ENCODE measurements at places on chromosomes 5 and 9.

DNA sequence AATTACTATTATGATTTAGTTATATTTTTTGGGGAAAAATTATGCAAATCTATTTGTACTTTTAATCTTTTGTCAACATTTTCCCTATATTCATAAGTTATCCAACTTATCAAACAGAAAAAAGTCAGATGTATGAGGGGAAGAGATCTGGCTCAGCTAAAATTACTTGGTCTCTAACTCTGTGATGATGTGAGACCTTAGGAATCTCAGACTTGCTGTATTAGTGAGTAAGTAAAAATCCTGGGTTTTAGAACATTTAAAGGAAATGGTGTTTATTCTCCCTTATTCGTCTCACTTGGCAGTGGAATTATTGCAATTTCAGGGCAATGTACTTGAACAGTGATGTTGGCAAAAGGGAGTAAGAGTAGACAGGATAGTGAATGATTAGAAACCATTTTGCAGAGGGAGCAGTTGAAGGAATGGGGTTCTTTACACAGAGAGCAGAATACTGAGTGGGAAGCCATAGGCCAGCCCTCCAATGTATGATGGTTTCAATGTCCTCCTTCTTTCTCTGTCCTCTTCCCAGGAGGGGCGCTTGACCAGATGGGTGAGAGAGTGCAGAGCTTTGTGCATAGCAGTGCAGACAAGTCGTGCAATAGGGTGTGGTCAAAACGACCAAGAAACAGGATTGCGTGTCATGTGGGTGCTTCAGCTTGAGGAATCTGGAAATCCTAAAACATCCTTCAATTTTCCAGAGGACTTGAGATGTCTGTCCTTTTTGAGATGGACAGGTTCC, 91.7 kb downstream of the TENT4A start:
- no peak for DNase-seq

GRCh38 chr9:129665814-129666520, 520 bp downstream of the PRRX2 start:
- DNase-seq = no peak

DNA sequence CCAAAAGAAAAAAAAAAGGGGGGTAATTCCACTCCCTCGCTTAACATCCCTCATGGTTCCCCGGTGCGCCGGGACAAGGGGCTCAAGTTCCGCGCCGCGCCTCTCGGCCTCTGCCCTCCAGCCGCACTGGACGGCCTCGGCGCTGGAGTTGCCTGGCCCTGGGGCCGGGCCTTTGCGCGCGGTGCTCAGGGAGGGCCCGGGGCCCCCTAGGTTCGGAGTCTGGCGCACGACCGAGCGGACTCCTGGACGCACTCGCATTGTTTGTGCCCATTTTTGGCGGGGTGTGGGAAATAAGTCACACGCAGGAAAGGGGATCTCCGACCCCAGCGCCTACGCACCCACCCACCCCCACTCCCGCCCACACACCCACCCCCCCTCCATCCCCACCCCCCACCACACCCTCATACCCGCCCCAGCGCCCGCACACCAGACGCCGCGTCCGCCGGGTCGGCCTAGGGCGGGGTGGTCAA, 381 bp downstream of the MED22 start:
- DNase-seq = no peak

GRCh38 chr5:67520161-67520908, 323.7 kb upstream of the CD180 start:
- DNase-seq = no peak

GRCh38 chr5:170907758-170908157, 45.9 kb downstream of the RANBP17 start:
- DNase-seq = peak; percentile 24

- no peak for DNase-seq
These were observed 101.8 kb downstream of the CCDC192 start for GRCh38 chr5:127804886-127805426.
